ENCODE measurements at places on chromosomes 1 and 21.

- no peak for DNase-seq
Measured at GRCh38 chr1:193342811-193343210, 156.4 kb upstream of the B3GALT2 start.

- no peak for DNase-seq
Measured at GRCh38 chr1:218156595-218156994, 128.5 kb upstream of the RRP15 start.

GRCh38 chr1:9518454-9518998 lies 20.7 kb upstream of the SLC25A33 start:
- DNase-seq: no peak

DNA sequence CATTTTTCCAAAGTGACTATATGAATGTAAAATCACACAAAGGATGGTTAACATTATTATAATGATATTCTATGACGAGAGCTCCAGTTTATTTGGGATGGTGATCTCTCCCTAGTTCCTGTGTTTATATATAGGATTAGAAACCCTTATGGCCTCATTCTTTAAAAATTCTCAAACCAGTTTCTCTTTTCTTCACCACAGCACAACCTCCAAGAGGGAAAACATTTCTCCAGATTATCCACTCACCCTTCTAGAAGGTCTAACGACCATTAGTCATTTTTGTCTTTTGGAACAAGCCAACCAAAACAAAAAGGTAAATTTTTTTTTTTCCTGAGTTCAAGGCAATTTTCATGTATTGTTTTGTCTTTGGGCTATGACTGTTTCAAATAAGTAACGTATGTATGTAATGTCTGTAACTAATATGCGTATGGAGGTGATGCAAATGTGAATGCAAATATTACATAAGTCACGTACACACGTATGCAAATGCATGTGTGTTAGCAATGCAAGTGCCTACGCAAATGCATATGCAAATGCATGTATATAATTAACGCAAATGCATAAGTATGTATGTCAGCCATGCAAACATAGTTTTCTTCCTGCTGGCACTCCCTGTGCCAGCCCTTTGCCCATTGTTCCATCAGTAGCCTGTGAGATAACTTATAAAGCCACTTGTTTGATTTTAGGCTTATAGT lies 72.5 kb upstream of the MORC3 start:
- peak; percentile 9 for DNase-seq

GRCh38 chr1:26378088-26378878 lies 5.7 kb upstream of the ZNF683 start:
- peak; percentile 97 for DNase-seq

DNA sequence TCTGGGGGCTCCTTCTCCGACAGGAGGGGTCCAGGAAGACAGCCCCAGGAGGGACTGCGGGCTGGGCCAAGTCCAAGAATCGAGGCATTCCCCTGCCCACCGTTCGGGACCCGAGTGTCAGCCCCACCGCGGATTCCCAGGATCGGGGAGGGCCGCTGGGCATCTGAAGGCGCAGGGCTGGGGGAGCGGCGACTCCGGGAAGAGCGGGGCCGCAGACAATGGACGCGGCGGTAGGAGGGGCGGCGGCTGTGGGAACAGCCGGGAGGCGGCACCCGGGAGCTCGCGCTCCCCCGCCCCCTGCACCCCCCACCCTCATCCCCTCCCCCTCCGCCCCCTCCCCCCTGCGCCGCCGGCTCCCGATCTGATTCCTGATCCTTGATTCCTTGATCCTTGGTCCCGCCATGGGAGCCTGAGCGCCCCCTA lies at the start of gene VANGL2:
VANGL2 (plus strand) TSS at position 342 of the 423 bp plus-strand sequence. CDS start 15,274 bp downstream, outside the sequence.
- DNase-seq: peak; percentile 48

- peak; percentile 93 for DNase-seq
Measured at GRCh38 chr1:159889821-159890252, 10.1 kb downstream of the CFAP45 start.

DNA sequence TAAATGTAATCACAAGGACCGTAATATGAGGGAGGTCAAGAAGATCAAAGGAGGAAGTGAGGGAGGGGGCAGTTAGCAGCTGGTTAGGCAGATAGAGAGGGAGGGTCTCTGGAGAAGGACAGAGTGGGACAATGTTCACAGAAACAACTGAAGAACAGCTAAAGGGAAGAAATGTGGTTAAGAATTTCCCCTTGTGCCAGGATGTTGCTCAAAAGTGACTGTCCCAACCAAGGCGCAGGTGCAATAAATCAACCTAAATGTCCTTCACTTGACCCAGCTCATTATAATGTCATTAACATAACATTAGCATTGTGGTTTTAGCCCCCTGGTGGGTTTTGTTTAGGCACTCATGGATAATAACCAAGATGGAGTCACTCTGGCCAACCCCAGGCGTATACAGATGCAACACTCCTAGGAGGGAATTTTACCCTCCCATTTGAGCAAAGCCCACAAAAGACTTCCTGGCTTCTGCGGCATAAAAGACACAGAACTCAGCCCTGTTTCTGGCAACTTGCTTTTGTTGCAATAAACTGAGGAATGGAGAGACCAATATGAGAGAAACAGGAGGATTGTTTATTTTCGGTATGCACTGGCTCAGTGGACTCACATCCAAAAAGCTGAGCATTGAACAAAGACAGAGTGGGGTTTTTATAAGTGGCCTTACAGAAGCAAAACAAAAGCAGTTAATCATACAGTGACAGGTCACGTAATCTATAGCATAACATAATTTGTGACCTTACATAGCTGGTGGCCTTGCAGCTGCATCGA lies 7.3 kb upstream of the CA6 start:
- DNase-seq: no peak

DNA sequence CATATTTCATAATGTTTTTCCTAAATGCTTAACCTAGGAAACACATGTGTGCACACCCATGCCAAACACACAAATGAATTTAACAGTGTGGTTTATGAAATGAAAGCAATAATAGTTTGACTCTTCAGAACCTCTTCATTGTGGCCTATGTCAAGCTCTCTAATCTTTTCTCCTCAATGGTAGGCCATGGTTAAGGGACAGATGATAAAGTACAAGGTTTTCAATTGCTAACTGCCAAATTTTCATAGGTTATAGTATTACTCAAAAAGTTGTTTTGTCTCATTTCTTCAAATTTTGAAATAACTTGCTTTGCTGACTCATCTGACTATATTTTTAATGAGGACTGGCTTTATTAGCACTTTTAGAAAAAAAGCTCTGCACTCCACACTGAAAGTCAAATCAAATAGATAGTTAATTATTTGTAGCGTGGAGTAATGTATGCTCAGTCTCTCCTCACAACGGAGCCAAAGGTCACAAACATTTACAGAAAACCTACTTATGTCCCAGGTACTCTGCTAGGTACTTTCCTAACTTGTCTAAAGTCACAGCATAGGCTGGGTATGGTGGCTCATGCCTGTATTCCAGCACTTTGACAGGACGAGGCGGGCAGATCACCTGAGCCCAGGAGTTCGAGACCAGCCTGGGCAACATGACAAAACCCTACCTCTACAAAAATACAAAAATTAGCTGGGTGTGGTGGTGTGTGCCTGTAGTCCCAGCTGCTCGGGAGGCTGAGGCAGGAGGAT lies 3.0 kb upstream of the ADCY10 start:
- no peak for DNase-seq

GRCh38 chr1:57803586-57803985 lies 379.7 kb upstream of the DAB1 start:
- no peak for DNase-seq

- DNase-seq: no peak
Measured at GRCh38 chr1:33397125-33397506, 33.8 kb downstream of the PHC2 start.

DNA sequence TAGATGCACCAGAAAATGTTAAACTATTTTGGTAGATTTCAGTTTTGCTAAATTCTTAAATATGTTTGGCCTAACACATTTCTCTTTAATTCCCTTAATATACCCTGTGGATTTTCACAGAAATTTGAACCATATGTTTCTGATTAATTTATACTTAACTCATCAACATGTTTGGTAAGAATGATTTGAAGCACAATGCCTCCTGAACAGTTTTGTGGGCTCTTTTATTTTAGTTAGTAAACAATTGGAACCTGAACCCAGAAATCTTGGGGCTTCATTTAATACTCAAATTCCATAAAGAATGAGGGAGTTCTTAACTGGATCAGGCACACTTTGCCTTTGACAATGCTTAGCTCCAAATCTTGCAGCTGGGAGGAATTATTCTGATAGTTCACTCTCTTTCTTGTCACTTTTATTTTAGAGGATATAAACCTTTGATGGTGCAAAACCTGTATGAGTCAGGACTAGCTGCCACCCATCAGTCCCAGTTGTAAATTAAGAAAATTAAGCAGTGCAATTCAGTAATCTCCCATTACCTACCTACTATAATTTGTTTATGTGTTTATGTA lies 24.6 kb upstream of the LYPLAL1 start:
- DNase-seq: no peak

GRCh38 chr1:20151906-20152598 lies 12.9 kb downstream of the PLA2G2F start:
- peak; percentile 86 for DNase-seq

DNA sequence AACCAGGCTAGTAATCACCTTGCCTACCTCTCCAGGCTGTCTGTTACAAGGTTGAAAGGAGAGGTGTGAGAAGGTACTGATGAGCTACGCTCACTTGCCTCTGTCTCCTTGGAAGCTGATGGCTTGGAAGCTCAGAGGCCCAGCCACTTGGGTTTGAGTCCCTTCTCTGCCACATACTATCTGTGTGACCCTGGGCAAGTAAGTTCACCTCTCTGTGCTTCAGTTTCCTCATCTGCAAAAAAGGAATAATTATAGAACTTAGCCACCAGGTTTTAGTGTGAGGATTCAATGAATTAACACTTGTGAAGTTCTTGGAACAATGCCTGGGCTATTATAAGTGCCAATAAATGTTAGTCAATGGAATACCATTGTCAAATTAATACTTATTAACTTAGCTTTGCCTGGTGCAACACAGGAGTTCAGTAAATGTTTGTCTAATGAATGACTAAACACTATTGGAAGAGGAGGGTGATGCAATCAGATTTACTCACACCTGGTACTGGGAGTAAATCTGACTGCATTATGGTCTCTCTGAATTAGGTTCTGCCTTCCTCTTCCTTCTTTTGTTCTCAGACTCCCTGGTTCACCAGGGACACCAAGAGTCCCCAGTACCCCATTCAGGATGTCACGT lies 55.5 kb downstream of the TRABD2B start:
- DNase-seq: no peak

- peak; percentile 11 for DNase-seq
Measured at GRCh38 chr1:78526496-78526895, 35.7 kb downstream of the PTGFR start.

- no peak for DNase-seq
Measured at GRCh38 chr1:189868021-189868420, 609.6 kb downstream of the BRINP3 start.

DNA sequence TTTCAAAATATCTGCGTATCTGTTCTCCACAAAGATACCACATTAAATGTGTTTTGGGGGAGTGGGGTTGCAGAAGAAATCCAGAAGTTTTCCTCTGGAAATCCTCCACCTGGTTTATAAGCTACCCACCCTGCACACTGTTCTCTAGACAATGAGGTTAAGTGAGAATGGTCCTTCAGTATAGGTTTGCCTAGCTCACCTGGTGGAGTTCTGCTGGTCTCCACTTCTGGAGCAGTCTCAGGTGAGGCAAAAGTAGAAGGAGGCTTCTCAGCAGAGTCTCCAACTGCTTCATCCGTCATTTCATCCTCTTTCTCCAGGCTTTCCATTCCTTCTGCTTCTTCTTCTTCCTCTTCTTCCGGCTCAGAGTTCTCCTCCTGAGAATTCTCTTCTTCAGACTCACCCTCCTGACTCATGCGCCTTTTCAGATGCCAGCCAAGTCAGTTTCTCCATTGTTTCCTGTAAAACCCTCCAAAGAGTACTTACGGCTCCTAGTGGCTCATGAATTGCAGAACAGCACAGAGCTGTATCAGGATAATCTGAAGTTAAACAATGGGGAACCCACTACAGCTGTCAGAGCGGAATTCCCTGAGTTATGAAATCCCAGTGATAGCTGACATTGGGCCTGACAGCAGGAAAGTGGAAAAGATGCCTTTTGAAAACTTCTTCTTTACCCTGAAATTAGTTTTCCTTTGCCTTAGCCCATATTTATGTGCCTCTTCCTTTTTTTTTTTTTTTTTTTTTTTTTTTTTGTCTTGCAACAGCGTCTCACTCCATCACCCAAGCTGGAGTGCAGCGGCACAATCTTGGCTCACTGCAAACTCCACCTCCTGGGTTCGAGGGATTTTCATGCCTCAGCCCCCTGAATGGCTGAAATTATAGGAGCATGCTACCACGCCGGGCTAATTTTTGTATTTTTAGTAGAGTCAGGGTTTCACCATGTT lies 38.5 kb downstream of the MSTO1 start:
- DNase-seq: peak; percentile 96

GRCh38 chr1:237670302-237670701 lies 220.4 kb downstream of the ZP4 start:
- DNase-seq: no peak

DNA sequence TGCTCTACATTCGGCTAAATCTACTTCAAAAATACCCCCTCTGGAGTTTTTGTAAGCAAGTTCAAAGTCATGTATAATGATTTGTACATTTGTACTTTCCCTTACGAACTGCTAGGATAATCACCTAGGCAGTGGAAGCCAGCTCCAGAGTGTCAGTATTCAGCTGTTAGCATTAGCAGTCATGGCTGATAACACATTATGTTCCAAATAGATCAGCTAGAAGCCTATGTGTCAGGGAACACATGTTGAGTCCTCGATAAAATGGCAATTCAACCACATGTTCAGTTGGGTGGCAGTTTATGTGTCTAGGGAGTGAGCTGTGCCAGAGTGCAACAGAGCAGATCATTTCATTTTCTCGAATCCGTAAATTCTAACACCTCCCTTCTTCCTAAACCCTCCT lies 65.8 kb upstream of the KRTAP11-1 start:
- no peak for DNase-seq

- DNase-seq: no peak
Measured at GRCh38 chr1:159949981-159950381, 4.1 kb downstream of the SLAMF9 start.

DNA sequence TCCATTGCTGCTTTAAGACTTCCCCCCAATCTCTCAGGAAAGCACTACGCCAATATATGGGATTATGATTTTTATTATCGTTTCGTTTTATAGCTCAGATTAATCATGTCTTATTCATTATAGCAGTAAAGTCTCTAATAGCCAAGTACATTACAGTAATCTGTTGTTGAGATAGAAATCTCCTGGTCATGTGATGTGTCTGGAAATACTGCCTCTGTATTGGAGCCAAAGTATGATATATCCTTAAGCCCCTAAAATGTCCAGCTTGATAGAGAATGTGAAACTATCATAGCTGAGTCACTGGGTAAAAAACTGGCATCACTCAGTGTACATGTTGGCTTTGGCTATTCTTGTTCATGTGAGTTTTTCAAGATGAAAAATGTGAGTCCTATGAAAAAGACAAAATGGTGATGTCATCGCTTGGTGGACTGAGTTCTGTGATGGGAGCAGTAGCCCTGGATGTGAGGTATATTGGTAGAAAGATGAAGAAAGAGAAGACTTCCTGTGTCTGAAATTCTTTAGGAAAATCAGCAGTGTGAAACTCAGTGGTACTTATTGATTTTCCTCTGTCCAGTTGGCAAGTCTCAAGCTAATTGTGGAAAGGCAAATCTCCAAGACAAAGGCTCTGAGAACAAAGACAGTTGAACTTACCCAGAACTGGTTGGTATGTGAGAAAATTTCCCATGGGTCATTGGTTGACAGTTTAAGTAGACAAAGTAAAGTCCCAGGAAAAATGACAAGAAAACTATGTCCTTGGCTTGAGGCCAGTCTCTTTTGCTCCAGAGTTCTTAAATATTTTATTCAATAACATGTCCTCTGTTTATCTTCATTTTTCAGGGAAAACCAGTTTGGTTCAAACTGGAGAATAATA lies 76.2 kb downstream of the BRINP2 start:
- peak; percentile 37 for DNase-seq

All from cardiac fibroblast (primary cell).